IMR-90 (cell line): ENCODE measurements at places on chromosomes 2 and 18. TPM values are rescaled to one million over a fixed set of nuclear protein-coding genes. Genes with fewer than 3 reads are reported as not detected.

DNA sequence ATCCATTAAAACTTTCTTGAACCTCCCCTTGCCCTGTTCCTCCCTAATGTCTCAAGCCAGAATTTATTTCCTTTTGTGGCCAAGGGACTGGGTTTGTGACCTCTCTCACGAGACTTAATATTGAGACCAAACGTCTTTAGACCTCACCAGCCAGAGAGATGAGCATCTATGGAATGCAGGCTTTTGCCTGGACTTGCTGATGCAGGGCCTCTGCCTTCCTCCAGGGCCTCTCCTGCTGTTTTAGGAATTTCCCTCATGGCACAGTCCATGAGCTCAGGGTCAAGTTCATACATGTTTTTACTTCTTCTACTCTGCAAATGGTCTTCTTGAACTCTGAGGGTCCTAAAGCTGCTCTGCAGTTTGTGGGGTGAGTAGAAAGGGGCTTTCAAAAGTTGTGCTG, 22.3 kb downstream of the IL1B start:
- H3K4me3 ChIP-seq = no peak overlapping the region
- H3K27ac ChIP-seq = peak overlapping the region; percentile 41; the same call in 1 of the 2 replicates
- H3K4me1 ChIP-seq = peaks cover 22% of the 10 kb centered on the region
- H3K27me3 ChIP-seq = no peaks in the 10 kb centered on the region
- H3K36me3 ChIP-seq = no peaks in the 10 kb centered on the region
- peak; percentile 57 for DNase-seq

DNA sequence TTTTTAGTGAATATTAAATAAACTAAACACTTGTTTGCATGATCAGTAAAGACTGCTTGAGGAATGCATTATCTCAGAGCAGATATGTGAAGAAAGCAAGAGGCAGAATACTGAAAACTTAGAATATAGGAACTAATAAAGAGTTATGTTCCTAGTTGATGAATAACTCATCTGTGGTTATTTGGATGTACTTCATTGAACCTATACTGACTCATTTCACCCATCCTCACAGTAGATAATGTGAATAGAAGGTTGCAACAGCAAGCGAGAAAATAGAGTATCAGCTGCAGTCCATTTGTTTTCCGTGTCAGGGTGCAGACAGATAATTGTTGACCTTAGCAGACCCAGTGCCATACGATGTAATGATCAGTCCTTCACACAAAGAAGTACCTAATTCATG, 945.7 kb upstream of the LRRTM1 start:
- no peaks in the 10 kb centered on the region for H3K27me3 ChIP-seq
- DNase-seq = no peak
- no peak overlapping the region for H3K4me3 ChIP-seq
- H3K4me1 ChIP-seq = no peaks in the 10 kb centered on the region
- H3K36me3 ChIP-seq = no peaks in the 10 kb centered on the region

- no peak for DNase-seq
- no peak overlapping the region for H3K4me3 ChIP-seq
- no peaks in the 10 kb centered on the region for H3K4me1 ChIP-seq
- no peak overlapping the region for H3K27ac ChIP-seq
- H3K36me3 ChIP-seq = peaks cover 29% of the 10 kb centered on the region
Observed at GRCh38 chr2:55235724-55236538, 3.4 kb downstream of the RPS27A start.

DNA sequence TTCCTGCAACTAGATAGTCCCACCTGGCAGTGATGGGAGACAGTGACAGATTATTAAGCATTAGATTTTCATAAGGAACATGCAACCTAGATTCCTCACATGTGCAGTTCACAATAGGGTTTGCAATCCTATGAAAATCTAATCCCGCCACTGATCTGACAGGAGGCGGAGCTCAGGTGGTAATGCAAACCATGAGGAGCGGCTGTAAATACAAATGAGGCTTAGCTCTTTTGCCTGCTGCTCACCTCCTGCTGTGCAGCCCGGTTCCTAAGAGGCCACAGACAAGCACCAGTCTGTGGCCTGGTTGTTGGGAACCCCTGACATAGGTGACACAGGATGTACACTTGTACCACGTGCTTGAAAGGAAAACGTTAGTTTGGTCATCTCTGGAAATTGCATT, 41.6 kb downstream of the CDH19 start:
- no peak overlapping the region for H3K27ac ChIP-seq
- no peak for DNase-seq
- H3K4me1 ChIP-seq = no peaks in the 10 kb centered on the region

GRCh38 chr2:172782506-172783164, 47.0 kb downstream of the RAPGEF4 start:
- DNase-seq = peak; percentile 94
- peaks cover 14% of the 10 kb centered on the region for H3K4me1 ChIP-seq
- H3K4me3 ChIP-seq = no peak overlapping the region
- peak overlapping the region; percentile 81 for H3K27ac ChIP-seq
- no peaks in the 10 kb centered on the region for H3K27me3 ChIP-seq

DNA sequence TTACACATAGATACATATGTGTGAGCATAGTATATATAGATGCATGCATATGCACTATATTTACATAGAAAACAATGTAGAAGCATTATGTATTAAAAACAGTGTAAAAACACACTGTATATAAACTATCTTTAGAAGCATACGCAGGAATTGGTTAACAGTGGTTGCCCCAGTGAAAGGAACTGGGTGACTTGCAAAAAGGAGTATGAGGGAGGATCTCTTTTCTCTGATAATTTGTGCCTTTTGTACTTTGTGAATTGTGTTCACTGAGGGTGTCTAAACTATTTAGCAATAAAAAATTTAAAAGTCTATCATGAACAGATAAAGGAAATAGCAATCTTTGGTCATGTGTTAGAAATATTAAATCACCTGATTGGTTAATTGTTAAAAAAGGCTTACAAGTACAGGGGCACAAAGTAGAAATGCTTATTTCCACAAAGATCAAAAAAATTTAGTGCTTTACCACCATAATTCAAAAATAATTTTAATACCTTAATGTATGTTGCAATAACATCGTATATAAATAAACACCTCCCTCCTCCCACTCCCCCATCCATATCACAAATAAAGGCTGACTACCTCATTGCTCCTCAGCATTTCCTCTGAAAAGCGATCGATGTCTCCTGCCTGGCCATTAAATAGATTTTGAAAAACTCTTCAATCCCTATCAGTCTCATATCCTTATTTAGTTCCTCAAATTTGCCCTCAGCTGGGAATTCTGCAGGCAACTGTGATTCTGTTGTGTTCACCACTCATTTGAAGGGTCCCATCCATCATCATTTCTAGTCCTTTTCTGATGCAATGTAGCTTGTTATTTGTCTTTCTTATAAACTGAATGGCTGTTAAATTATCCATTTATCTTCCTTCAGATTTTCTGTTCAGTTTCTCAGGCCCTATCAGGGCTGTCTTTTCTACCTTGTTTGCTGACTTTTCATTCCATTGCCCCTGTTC, 257.3 kb downstream of the AGPS start:
- no peaks in the 10 kb centered on the region for H3K4me1 ChIP-seq
- DNase-seq = no peak
- no peak overlapping the region for H3K27ac ChIP-seq

GRCh38 chr2:100321179-100321865, 979 bp downstream of the LONRF2 start:
- no peak overlapping the region for H3K27ac ChIP-seq
- H3K4me1 ChIP-seq = no peaks in the 10 kb centered on the region
- peaks cover 41% of the 10 kb centered on the region for H3K27me3 ChIP-seq
- DNase-seq = peak; percentile 21
- peak overlapping the region; percentile 38 for H3K4me3 ChIP-seq

DNA sequence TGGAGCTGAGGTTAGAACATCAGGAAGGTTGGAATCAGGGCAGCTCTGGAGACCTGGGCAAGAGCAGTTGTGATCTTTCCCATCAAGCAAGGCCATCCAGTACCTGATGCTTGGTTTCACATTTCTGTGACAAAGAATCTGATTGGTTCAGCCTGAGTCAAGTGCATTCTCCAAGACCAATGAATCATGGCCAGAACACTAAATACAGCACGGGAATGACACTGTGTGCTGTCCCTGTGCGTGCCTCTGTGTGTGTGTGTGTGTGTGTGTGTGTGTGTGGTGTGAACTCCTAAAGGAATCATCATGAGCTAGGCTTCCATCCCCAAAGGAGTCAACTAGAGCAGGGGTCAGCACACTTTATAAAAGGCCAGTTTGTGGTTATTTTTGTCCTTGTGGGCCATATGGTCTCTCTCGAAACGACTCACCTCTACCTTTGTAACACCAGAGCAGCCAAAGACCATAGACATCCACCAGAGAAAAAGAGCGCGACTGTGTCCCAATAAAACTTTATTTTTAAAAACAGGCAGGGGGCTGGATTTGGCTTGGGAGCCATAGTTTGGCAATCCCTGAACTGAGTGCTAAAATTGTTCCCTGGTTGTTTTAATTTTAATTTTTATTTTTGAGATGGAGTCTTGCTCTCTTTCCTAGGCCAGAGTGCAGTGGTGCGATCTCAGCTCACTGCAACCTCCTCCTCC, 99.7 kb downstream of the INHBB start:
- DNase-seq = peak; percentile 33
- peaks cover 2% of the 10 kb centered on the region; the same call in 1 of the 2 replicates for H3K4me1 ChIP-seq
- H3K36me3 ChIP-seq = no peaks in the 10 kb centered on the region
- no peak overlapping the region for H3K4me3 ChIP-seq
- no peak overlapping the region for H3K27ac ChIP-seq

DNA sequence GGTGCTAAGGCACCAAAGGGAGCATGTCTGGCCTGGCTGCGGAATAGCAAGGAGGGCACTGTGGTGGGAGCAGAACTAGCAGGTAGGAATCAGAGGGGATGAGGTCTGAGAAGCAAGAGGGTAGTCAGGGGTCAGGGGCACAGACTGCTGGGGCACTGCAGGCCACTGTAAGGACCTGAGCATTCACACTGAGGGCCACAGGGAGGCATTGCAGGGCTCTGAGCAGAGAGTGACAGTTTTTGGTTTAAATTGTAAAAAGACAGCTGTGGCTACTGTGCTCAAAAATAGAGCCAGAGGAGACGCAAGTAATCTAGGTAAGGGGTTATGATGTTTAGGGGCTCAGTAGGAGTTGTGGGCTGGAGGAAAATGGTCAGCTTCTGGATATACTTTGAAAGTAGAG, 41.5 kb downstream of the ARHGAP25 start:
- H3K27ac ChIP-seq = peak overlapping the region; percentile 60; the same call in 1 of the 2 replicates
- H3K4me1 ChIP-seq = peaks cover 8% of the 10 kb centered on the region
- H3K27me3 ChIP-seq = no peaks in the 10 kb centered on the region; the same call in 1 of the 2 replicates
- H3K4me3 ChIP-seq = no peak overlapping the region

DNA sequence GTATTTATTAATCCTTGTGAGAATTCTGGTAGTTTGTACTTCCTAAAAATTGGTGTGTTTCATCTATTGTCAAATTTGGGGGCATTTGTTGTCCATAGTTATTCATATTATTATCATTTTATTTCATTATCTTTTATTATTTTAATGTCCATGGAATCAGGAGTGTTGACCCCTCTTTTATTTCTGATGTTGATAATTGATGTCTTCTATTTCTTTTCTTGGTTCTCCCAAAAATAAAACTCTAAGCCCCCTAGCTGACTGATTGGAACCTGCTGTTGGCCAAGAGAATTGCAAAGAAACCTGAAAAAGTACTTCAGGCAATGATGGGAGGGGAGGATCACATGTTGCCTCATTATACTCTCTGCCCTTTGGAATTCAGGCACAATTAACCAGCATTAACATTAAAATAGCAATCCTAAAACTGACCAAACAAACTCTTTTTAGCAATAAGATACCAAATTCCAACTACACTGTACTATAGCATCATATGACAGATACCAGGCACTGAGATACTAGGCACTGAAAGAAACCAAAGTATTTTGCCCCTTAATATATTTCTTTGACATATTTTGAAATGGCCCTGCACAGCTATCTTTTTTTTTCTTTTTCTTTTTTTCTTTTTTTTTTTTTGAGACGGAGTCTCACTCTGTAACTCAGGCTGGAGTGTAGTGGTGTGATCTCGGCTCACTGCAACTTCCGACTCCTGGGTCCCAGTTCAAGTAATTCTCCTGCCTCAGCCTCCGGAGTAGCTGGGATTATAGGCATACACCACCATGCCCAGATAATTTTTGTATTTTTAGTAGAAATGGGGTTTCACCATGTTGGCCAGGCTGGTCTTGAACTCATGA, 1097.2 kb upstream of the CNTNAP5 start:
- H3K36me3 ChIP-seq = no peaks in the 10 kb centered on the region
- no peak overlapping the region for H3K27ac ChIP-seq
- no peaks in the 10 kb centered on the region for H3K27me3 ChIP-seq
- no peak for DNase-seq
- no peak overlapping the region for H3K4me3 ChIP-seq

DNA sequence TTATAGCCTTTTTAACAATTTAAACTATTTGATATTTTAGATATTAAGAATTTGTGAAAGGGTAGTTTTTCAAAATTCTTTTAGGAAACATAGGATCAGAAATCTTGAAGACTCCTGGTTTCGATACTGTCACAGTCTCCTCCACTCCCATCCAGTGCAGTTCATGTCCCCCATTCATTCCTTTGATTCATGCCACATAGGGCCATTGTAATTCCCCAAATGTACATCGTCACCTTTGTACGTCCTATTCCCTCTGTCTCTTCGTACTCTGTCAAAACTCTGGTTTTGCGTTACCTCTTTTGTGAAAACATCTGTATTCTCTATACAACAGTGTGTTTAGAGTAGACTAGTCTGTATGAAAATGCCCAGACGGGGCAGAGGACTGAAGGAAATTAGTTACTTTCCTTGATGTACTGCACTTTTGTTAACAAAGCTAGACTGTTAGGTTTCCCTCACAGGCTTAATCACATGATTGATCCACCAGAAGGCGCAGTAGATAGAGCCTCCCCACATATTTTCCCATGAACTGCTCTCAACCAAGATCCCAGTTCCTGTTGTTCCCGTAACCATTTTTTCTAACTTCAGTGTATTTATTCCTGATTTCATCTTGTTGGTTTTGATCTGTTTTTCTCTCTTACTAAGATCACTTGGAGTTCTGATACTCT, 2.5 kb downstream of the MRPL35 start:
- no peak for DNase-seq
- H3K27me3 ChIP-seq = no peaks in the 10 kb centered on the region
- 0 out of 2 replicates have a peak, but pooled peaks cover 1% of the 10 kb centered on the region for H3K4me1 ChIP-seq
- H3K4me3 ChIP-seq = no peak overlapping the region
- peaks cover 6% of the 10 kb centered on the region for H3K36me3 ChIP-seq
- no peak overlapping the region for H3K27ac ChIP-seq

- no peaks in the 10 kb centered on the region for H3K36me3 ChIP-seq
- no peak overlapping the region for H3K27ac ChIP-seq
- no peaks in the 10 kb centered on the region for H3K27me3 ChIP-seq
Observed at GRCh38 chr2:188494906-188495305, 203.2 kb downstream of the GULP1 start.

DNA sequence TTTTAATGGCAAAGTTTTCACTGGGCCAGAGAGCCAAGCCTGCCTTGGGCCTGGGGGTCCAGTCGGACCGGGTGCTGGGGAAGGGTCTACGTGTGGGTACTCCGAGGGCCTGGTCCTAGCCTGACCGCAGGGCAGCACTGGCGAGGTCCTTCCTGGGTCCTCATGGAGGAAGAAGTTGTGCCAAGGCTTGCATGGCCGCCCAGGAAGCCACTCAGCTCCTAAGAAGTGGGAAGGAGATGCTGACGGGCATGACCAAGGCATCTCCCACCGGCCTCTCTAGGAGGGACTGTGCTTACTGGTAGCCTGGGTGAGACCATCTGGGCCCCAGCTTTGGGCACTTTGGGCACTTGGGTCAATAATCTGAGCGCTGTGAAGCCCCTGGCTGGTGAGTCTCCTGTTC, 22.6 kb downstream of the CIB4 start:
- no peak overlapping the region for H3K4me3 ChIP-seq
- no peak for DNase-seq
- H3K4me1 ChIP-seq = peaks cover 4% of the 10 kb centered on the region; the same call in 1 of the 2 replicates
- H3K36me3 ChIP-seq = no peaks in the 10 kb centered on the region
- H3K27ac ChIP-seq = no peak overlapping the region

FSIP2 gene
- under 0.01 TPM in 1 of 2 replicates, not detected in the other for total RNA-seq

STEAP3 gene
- 18.9 and 19.4 TPM in 2 replicates for total RNA-seq

CPO gene
- total RNA-seq = not detected in 2 replicates

TMEM17 gene
- total RNA-seq = 1.3 and 2.2 TPM in 2 replicates

CABYR gene
- total RNA-seq = 3.6 and 4.1 TPM in 2 replicates

IL36B gene
- not detected in 2 replicates for total RNA-seq

NMUR1 gene
- total RNA-seq = not detected in 2 replicates

CELF4 gene
- total RNA-seq = not detected in 2 replicates
